ENCODE measurements at places on chromosomes 1 and 21. TPM values are rescaled to one million over a fixed set of nuclear protein-coding genes. Genes with fewer than 3 reads are reported as not detected.

Gene HSPB7
- total RNA-seq, result 0.11 TPM

Gene OLIG2
- 8.9 TPM for total RNA-seq

Gene FAM72B
- total RNA-seq, result 7.5 TPM

Gene KCNJ10
- total RNA-seq, result 1.2 TPM

Gene MMEL1
- not detected for total RNA-seq

Gene AKR1A1
- total RNA-seq, result 132 TPM

Gene KRTAP19-3
- not detected for total RNA-seq

Gene ELOA
- 37.1 TPM for total RNA-seq

Gene BECN2
- not detected for total RNA-seq

Gene RGS4
- 23.3 TPM for total RNA-seq

Gene LHX4
- total RNA-seq, result 2.5 TPM

Gene OXCT2
- 0.93 TPM for total RNA-seq

Gene SPRR5
- total RNA-seq, result not detected

Gene PRXL2B
- total RNA-seq, result 34.0 TPM

Gene PARP1
- total RNA-seq, result 148 TPM

Gene ZNF593OS
- total RNA-seq, result 6.7 TPM

Gene C8B
- not detected for total RNA-seq

Gene COL11A1
- total RNA-seq, result 5.6 TPM

Gene AKIRIN1
- 120 TPM for total RNA-seq

Gene SHE
- total RNA-seq, result 2.9 TPM

Gene AADACL4
- not detected for total RNA-seq

Gene CYP4Z1
- not detected for total RNA-seq

Gene PTPN7
- total RNA-seq, result 2.8 TPM

Gene ATP5PB
- 266 TPM for total RNA-seq

Gene PTGFR
- total RNA-seq, result 0.39 TPM

Gene PRAMEF7
- not detected for total RNA-seq

Gene GPR157
- total RNA-seq, result 1.6 TPM

Gene NHLH1
- 0.52 TPM for total RNA-seq

Gene SLAMF9
- not detected for total RNA-seq
